ENCODE measurements at places on chromosomes 13 and 19. TPM values are rescaled to one million over a fixed set of nuclear protein-coding genes. Genes with fewer than 3 reads are reported as not detected.

The TBXA2R gene
- 0.63 TPM for total RNA-seq

The CEACAM21 gene
- 1.3 TPM for total RNA-seq

The PNMA8A gene
- total RNA-seq = 46.3 TPM

The ACP7 gene
- not detected for total RNA-seq

The KIR2DL4 gene
- total RNA-seq = not detected

The ZNF471 gene
- total RNA-seq = 48.5 TPM

The IGFL1 gene
- total RNA-seq = not detected

The ZNF723 gene
- not detected for total RNA-seq
